ENCODE measurements at places on chromosomes 4 and X. TPM values are rescaled to one million over a fixed set of nuclear protein-coding genes. Genes with fewer than 3 reads are reported as not detected.

Gene TCEAL5
- total RNA-seq: not detected

Gene KLHL15
- total RNA-seq: 8.9 TPM

Gene PF4V1
- 0.33 TPM for total RNA-seq

Gene CXCL3
- 3.3 TPM for total RNA-seq

Gene NPNT
- 1.1 TPM for total RNA-seq

Gene ZNF280C
- total RNA-seq: 4.1 TPM

Gene MAGEA1
- not detected for total RNA-seq

Gene DCAF12L2
- 0.11 TPM for total RNA-seq

Gene ADH1C
- 0.44 TPM for total RNA-seq

Gene PNMA6F
- total RNA-seq: not detected

Gene XKRX
- under 0.01 TPM for total RNA-seq

Gene ADAM29
- not detected for total RNA-seq

Gene RGN
- 2.9 TPM for total RNA-seq

Gene PLP1
- under 0.01 TPM for total RNA-seq

Gene ZAR1
- total RNA-seq: under 0.01 TPM

Gene NAA15
- total RNA-seq: 45.3 TPM

Gene HSD17B13
- total RNA-seq: 0.22 TPM

Gene TCEAL9
- total RNA-seq: 145 TPM

Gene SYTL4
- 6.5 TPM for total RNA-seq

Gene CRLF2
- total RNA-seq: not detected

Gene ATP1B4
- total RNA-seq: not detected

Gene SNCA
- 21.2 TPM for total RNA-seq

Gene TBC1D9
- 50.1 TPM for total RNA-seq

Gene FAAH2
- not detected for total RNA-seq

Gene ELF4
- 10.4 TPM for total RNA-seq

Gene SLC9B1
- 0.87 TPM for total RNA-seq

Gene FAM133A
- total RNA-seq: 0.25 TPM

Gene NIPAL1
- 1.2 TPM for total RNA-seq

Gene COL4A5
- total RNA-seq: 57.7 TPM

Gene TREX2
- total RNA-seq: 1.9 TPM

Data from uterine smooth muscle cell (primary cell).